HFF-Myc (cell line): ENCODE measurements at places on chromosomes 6 and 20.

- no peak for DNase-seq
Observed at GRCh38 chr20:34363465-34364222, 571 bp downstream of the ITCH start.

- no peak for DNase-seq
Observed at GRCh38 chr20:54023406-54023805, 47.0 kb downstream of the BCAS1 start.

GRCh38 chr6:156598071-156598854, 178.9 kb upstream of the ARID1B start:
- no peak for DNase-seq

GRCh38 chr20:63382551-63383300, 21.6 kb upstream of the CHRNA4 start:
- DNase-seq: no peak

GRCh38 chr6:81769824-81770223, 17.3 kb upstream of the TENT5A start:
- DNase-seq: no peak

- no peak for DNase-seq
Observed at GRCh38 chr20:14335052-14335451, 2.4 kb downstream of the FLRT3 start.

GRCh38 chr20:11372876-11373790, 544.6 kb upstream of the BTBD3 start:
- DNase-seq: no peak

DNA sequence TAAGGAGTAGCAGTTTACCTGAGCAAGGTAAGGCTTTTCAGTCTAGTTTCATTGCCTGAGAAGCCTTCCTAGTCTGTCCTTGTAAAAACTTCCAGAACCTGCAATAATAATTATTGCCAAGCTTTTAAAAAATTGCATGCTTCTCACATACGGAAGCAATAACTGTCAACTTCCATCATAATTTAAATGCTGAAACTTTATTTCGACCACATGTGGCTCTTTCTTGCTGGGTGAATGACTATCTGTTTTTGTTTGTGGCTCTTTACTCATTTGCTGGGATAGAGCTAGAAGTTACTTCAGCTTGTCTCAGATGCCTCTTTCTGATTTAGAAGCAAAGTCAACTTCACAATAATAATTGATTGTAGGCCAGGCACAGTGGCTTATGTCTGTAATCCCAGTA, 95.9 kb upstream of the COL21A1 start:
- DNase-seq: no peak

- no peak for DNase-seq
Observed at GRCh38 chr6:84756877-84757276, 7.5 kb downstream of the TBX18 start.

- no peak for DNase-seq
Observed at GRCh38 chr6:75642311-75642710, 40.6 kb downstream of the SENP6 start.

- no peak for DNase-seq
Observed at GRCh38 chr20:38806855-38807655, 1.6 kb downstream of the PPP1R16B start.

DNA sequence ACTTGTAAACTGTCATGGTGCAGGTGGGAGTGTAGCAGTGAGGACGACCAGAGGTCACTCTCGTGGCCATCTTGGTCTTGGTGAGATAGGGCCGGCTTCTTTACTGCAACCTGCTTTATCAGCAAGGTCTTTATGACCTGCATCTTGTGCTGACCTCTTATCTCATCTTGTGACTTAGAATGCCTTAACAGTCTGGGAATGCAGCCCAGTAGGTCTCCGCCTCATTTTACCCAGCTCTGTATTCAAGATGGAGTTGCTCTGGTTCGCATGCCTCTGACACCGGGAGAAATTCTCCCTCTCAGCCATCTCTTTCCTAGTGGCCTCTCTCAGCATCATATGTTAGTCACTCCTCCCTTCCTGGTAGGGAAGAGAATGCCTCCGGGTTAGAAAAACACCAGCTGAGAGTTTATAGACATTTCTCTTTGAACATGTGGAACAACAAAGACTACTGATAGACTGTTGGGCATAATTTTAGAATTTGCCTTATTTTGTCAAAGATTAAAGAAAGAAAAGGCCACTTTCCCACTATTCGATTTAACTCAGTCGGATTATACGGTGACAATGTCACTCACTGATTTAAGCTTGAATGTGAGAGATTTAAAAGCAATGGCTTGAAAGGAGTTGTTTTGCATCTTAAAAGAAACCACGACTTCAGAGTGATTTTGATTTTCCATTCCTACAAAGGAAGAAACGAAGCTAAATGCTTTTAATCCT, 67.9 kb upstream of the SNX9 start:
- DNase-seq: no peak

- DNase-seq: no peak
Observed at GRCh38 chr6:70557998-70558397, 8.7 kb upstream of the SDHAF4 start.

GRCh38 chr20:21111416-21111815, 5.3 kb upstream of the LINC00237 start:
- no peak for DNase-seq

- no peak for DNase-seq
Observed at GRCh38 chr6:149451376-149452036, 33.3 kb downstream of the ZC3H12D start.

DNA sequence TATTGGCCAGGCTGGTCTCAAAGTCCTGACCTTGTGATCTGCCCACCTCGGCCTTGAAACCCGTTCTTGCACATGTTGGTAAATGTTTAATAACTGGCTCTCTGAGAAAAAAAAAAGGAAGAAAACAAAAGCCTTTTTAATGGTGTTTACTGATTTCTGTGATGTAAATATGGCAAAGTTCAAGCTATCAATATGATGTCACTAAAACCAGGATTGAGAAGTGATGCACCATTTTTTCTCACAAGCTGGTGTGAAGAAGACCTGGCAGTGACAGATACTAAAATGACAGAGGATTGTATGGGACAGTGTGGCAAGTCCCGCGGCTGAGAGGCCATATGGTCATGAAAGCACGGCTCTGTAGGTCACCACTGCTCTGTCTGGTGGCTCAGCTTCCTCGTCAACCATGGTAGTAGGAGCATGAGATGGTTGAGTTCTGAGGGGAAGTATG, 196.3 kb upstream of the SUPT3H start:
- no peak for DNase-seq

DNA sequence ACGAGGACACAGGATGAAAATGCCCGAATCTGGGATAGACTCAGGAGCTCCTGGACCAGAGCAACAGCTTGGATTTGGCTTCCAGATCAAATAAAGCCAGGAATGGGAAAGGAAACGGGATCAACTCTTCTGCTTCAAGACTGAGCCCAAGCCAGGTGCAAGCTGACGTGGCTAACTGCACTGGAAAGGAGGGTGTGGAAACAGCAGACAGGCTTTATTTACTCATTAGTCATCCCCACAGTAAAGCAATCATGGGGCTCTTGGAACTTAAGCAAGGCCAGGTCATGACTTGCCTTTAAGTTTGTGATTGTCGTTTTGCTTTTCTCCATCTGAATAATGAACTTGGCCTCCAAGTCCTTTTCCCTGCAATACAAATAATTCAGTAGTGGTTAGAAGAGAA, 45.2 kb downstream of the KIF16B start:
- DNase-seq: peak; percentile 32

- no peak for DNase-seq
Observed at GRCh38 chr6:9610620-9611415, 804.1 kb downstream of the TFAP2A start.

DNA sequence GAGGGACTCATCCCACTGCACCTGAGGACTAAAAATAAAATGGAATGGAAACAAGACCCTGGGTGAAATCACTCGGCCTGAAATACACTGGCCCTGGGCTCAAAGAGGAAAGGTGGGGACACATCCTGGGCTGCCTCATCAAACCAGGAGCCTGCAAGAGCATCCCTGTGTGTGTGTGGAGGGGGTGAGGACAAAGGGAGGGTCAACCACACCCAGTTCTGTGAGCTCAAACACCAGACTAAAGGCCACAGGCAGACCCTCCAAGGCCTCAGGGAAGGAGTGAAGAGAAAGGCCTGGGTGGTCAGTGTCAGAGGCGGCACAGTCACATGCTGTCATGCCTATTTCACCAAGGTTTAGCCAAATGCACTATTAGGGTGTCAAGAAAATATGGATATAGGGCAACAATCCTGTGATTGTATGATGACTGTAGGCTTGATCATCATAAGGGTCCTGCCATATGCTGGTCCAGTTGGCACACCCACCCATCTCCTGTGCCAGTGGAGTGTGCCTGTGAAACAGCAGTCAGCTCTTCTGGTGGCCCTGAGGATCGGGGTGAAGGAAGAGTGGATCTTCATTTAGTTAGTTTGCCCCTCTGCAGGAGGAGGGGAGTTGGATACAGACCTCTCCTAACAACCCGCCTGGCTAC, 28.9 kb downstream of the SRSF3 start:
- DNase-seq: no peak

- DNase-seq: peak; percentile 95
Observed at GRCh38 chr6:129490521-129491255, 219.3 kb downstream of the ARHGAP18 start.

- DNase-seq: no peak
Observed at GRCh38 chr6:107582086-107582485, 92.2 kb downstream of the SOBP start.

GRCh38 chr6:24584382-24584720, 61.6 kb downstream of the KIAA0319 start:
- DNase-seq: no peak

GRCh38 chr6:131048933-131049515, 14.0 kb downstream of the EPB41L2 start:
- DNase-seq: peak; percentile 67

DNA sequence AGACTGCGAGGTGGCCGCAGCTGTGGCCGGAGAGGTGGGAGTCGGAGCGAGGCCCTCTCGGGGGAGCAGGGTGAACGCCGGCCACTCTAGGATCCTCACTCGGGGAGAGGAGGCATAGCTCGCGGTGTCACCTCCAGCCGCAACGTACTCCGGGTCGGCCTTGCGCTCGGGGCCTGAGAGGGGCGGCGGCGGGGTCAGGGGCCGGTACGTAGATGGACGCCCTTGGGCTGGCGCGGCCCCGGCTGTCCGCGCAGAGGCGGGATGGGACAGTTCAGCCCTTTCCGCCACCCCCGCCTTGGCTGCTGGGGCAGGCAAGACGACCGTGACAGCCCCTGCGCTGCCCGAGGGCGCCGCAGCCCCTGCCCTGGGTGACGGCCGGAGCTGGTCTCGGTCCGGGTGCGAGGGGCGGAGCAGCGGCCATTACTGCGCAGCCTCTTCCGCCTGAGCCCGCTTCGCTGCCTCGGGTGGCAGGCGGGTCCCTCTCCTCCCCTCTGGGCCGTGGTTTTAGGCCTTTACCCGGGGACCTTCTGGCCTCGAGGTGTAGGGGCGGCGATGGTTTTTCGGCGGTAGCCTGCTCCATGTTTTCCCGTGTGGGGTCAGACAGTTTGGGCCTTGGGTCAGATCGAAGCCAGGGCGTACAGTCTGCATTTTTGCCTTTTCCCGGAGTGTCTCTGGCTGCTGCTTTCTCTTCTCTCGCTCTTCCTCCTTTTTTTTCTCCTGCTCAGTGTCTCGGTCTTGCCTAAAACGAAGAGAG, 405 bp downstream of the RNF146 start:
- DNase-seq: no peak

DNA sequence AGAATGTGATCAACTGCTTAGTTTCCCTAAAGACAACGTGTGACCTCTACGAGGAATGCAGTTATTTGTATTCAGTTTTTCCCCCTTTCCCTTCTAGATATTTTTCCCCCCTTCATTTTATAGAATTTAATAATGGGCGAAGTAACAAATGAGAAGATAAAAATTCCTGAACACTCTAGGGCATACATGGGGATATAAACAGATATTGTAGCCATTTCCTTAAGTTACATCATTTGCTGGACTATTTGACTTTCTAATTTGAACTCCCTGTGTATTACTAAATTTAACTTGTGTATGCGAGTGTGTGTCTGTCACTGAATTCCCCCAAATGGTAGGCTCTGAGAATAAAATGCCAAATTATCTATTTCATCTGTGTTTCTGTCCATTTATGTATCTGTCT, 99.0 kb upstream of the ZFP64 start:
- DNase-seq: no peak

GRCh38 chr20:13571662-13572061, 67.1 kb downstream of the TASP1 start:
- DNase-seq: no peak

DNA sequence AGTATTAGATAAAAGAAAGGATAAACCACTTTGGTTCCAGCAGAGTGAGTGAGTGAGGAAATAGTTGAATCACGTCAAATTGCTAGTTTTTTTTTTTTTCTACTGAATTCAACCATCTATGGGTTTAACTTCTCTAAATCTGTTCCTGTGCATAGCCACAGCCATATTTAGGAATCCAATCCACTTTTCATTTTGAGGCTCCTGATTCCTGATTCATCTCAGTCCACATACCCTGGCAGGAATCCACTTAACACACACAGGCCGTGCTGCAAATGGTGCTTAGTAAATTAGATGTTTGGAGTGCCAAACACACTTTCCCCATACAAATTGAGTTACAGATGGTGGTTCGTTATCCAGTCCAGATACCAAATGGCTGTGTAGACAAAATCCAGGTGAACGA, 220.3 kb downstream of the ALDH8A1 start:
- no peak for DNase-seq

GRCh38 chr20:9374480-9374879, 139.9 kb upstream of the LAMP5 start:
- DNase-seq: no peak

GRCh38 chr6:107807196-107807811, 16.8 kb downstream of the SCML4 start:
- DNase-seq: no peak

DNA sequence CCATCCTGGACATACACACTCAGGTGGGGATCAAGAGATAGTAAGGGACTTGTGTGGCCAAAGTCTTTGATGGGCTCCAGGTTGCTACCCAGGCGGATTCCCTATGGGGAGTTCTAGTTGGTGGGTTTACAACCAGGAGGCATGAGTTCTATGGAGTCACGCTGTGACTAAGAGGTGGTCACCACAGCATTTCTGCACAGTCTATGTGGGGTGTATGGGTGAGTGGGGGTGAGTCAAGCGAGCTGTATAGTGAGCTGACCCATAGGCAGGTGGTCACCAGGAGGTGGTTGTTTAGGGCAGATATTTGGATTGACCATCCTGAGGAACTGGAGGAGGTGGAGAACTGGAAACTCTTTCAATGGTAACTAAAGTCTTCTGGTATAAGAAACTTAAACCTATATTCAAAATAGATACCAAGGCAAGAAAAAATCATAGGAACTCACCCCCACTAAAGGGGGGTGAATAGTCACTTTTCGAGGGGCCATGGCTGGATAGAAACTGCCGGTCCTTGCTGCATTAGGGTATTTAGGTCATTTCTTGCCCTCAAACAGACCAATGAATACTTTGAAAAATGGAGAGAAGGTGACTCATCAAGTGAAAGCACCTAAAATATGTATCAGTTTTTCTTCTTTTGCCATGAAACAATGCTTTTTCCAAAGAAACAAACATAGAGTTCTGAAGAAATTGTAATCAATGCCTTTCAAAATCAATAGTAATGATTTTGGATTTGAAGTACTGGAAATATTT, 84.3 kb upstream of the NRN1 start:
- DNase-seq: no peak

GRCh38 chr20:10253780-10254179, 35.1 kb downstream of the SNAP25 start:
- no peak for DNase-seq

GRCh38 chr6:140636271-140636907, 1261.9 kb upstream of the CITED2 start:
- DNase-seq: no peak
